Activated CD4-positive, alpha-beta T cell treated with anti-CD3 and anti-CD28 coated beads for 24 hours (primary cell): ENCODE measurements at places on chromosomes 11 and 22.
A peak's percentile ranks its signal among the peaks of the same experiment; 100 is the strongest.

DNA sequence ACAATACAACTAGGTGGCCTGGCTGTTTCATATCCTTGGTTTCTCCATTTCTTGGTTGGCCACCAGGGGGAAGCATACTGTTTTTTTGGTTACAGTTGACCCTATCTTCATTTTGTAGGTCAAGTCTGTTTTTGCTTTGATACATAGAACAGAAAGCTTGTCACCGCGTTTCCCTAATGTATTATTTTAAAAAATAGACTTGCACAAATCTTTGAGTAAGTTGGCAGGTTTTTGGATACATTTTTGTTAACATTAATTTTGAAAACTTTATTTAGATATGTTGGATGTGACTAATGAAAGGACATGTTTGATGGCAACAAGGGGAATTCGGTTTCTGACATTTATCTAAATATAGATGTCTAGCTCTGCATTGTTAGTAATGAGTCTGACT is 3.0 kb downstream of the NCR3LG1 start:
- peak; percentile 50 for DNase-seq

DNA sequence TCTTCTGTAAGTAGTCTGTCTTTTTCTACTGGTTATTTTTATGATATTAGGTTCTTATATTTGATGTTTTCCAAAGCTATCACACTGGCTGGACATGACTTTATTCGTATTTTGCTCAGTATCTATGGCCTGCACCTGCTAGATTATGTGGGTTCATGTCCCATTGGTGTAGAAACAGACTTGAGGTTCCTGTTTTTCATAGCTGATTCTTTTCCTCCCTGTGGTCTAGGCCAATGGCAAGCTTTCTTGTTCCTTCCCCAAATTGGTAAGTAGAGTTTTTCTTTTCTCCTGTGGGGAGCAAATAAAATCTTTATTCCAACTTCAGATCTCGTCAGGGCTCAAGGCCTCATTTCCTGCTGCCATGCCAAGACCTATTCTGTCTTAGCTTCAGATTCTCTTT is 30.2 kb upstream of the SWAP70 start:
- DNase-seq: no peak

- no peak for DNase-seq
These were observed 61.3 kb downstream of the PPME1 start for GRCh38 chr11:74232311-74232950.

GRCh38 chr11:2186669-2187279 is 15.2 kb upstream of the TH start:
- DNase-seq: peak; percentile 22

DNA sequence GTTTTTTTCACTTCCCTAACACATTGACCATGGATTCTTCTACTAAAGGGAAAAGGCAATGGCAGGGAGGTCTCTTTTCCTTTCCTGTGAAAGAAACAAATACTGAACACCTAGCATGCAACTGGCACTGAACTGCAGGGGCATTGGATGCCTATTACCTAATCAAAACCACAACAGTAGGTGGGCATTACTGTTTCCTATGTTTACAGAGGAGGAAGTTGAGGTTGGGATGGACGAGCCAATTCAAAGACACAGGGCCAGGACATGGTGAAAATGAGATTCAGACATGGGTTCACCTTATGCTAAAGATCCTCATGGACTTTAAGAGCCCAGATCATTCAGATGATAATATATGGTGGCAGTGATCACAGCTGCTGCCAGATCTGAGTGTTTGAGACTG is 407.0 kb downstream of the MIAT start:
- DNase-seq: no peak

DNA sequence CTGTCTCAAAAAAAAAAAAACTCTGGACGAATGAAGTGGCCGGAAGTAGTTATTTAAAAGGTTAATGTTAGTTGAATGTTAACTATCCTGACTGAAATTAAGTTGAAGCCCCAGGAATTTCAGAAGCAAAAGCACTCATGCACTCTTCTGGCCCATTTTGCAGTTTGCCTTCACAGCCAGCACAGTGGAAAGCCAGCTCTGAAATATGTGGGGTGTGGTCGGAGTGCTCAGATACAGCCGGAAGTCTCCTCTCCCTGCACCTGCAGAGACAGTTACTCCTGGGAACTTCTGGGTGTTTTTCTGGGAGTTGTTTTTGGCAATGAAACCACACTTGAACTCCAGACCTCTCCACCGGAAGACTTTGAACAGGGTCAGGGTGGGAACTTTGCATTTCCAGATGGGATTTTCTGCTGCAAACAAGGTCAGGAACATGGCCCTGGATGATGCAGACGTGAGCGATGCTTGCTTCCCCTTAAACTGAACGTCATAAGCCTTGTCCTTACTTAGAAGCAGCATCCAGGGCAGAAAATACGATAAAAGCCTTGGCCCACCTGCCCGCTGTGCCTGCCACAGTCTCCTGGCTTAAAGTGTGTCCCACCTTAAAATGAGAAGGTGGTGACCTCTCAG is 21.5 kb upstream of the CABP2 start:
- no peak for DNase-seq

GRCh38 chr22:23193882-23194281 is 13.6 kb downstream of the BCR start:
- no peak for DNase-seq

DNA sequence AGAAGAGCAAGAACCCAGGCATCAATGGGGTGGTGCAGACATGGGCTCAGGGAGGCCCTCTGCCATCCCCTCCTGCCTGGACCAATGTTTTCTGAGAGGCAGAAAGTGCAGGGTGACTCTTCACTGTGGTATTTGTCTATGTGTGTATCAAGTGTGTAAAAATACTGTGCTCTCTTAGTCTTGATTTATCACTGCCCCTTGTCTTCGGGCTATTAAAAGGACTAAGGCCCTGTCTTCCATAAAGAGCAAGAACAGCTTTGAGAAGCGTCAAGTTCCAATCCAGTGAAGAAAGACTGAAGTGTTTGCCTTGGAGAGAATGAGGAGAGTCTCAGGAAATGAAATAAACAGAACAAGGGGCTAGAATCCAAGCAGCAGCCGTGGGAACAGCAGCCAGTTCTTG is 14.4 kb downstream of the PRSS23 start:
- DNase-seq: no peak
